ENCODE measurements at places on chromosomes 12 and 14.

- DNase-seq, result no peak
These were observed 187.7 kb downstream of the GALC start for GRCh38 chr14:87805315-87805723.

DNA sequence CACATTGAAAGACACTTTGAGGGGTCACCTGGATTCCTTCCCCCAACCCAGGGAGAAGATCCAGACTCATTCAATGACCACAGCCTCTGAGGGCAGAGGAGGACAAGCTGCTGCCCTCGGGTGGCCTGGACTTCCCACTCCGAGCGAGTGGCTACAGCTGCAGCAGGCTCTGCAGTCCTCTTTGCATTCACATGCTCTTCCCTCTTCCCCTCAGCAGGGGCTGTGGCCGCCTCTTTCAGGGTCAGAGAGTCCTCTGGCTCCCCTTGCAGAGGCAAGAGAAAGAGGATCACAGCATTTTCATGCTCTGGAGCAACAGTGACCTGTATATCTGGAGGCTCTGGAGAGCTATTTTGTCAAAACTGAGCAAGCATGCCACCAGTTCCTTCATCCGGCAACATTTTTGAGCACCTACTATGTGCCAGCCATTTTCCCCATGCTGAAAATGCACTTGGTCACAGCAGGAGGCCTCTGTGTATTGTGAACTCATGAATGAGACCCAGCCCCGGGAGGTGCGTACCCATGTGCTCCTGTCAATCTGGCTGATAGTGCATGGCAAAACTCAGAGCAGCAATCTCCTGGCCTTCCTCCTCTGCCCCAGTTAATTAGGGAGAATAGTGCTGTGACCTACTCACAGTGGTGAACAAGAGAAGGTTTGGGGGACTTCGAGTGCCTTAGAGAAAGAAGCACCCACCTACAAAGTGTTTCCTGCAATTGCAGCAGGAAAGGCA is 42.9 kb upstream of the KCNA5 start:
- no peak for DNase-seq

GRCh38 chr14:101273091-101273490 is 288.2 kb upstream of the DIO3 start:
- no peak for DNase-seq

DNA sequence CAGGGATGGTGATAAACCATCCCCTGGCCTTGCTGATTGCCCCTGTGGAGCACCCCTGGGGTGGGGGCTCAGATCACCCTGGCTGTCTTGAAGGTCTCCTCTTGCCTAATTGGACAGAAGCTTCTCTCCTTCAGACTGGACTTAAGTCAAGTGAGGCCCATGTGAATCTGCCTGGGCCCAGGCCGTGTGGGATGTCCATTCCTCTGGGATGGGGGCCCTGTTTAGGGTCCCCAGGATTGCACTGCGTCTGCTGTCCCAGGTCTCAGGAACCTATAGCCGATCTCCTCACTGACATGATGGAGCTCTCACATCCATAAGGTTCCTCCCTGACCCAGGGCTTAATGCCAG is 20.2 kb downstream of the SERPINA1 start:
- DNase-seq, result no peak

DNA sequence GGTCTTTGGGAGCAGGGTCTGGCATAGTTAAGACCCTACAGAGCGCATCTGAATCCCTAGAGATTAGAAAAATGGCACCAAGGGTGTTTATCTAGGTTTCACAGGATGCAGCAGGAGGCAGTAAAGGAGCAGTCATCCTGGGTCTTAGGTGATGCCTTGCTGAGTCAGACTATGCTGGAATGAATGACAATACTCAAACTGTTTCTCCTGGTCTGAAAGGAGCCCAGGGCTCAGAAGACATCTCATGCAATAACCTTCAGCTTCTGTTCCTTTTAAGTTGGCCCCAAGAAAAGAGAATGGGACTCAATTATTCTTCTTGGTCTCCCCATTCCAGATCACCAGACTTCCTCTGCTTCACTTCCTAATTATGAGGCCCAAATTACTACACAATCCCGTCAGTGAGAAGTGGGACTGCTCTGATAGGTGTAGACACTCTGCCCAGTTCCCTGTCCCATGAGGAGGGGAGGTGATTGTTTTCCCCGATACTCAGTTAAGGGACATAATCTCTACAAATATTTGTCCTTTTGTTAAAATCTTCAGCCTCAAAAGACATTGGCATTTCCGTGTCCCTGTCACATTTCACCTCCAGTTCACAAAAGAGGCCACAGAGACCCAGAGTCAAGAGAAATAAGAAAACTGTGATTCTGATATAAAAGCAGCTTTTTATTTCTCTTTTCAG is 14.8 kb upstream of the APOF start:
- no peak for DNase-seq

DNA sequence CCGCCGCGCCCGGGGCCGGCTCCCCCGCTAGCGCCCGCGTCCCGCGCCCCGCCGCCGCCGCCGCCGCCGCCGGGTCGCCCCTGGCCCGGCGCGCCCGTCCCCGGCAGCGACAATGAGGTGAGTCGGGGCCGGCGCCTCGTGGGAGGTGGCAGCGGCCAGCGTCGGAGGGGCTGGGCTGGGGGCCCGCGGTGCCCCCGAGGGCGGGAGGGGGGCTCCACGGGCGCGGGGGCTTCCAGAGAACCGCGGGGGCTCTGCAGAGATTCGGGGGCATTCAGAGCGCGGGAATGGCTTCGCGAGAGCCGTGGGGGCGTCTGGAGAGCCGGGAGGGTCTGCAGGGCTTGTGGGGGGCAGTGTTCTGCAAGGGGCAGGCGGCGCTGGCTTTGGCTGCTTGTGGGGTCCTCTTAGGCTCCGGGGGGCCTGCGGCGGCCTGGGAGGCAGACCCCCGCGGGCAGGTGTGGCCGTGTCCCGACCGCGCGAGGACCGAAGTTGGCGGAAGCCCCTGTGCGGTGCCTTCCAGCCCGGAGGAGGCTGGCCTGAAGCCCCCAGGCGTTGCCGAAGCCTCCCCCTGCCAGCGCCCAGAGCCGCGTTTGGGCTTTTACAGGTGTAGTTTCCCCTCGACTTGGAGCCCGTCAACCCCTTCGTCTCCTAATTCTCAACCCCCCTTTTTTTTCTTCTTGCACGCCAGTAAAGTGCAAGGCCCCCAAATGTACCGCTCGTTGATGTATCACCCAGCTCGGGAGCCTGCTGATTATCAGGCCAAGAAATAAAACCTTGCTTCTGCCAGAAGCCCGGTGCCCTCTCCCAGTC is 93.1 kb upstream of the EVL start:
- DNase-seq, result no peak

GRCh38 chr12:47935184-47935583 is 28.2 kb upstream of the TMEM106C start:
- DNase-seq, result no peak

DNA sequence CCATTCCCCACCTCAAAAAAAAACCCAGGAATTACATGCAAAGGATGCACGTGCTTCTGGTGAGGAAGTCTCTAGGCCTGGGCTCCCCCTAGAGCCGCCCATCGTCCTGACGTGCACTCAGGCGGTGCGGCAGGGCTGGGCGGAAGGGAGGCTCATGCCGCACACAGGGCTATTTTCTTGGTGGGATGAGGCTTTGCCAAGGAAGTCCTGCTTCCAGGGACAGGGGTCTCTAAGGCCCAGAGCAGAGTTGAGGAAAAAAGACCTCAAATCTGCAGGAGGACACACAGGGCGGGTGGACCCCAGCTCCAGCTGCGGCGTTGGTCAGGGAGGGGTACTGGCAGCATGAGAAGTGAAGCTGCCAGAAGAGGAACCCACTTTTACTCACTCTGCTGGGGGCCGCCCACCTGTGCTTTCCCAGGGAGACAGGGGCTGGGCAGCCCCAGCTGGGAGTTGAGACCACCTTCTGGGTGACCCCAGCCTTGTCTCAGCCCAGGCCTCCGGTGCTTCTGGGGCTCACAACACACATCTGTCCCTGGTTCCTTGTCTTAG is 4.2 kb downstream of the RHOF start:
- DNase-seq, result no peak

- DNase-seq, result no peak
These were observed 845 bp upstream of the RARG start for GRCh38 chr12:53232646-53233461.

DNA sequence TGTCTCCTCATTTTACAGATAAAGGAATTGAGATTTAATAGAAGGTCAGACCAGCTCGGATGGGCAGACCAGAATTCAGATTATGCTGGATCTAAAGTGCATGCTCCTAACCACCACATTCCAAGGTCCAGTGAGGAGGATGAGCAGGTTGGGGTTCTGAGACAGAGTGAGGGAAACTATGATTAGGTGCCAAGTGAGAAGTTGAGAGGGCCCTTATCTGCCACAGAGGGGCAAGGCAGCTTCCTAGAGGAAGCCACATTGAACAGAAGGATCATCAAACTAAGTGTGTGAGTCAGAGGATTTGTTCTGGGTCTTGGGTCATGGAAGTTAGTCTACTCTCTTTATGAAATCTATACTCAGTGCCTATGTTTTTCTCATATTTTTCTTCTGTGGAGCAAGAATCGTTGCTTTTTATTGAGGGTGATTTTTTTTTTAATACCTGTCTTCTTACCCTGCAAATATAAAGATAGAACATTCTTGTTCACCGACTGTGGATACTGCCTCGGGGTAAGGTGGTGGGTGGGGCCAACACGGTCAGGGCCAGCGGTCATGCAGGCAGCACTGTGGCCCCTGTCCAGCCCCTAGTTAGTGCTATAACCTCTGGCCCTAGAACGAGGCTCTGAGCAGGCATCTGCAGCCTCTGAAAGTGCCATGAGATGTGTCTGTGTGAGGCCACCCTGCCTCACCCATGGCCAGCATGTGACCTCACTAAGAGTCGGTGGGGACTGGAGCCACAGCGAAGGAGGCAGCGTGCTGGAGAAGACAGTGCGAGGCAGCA is 55.6 kb upstream of the PTHLH start:
- DNase-seq, result no peak

GRCh38 chr14:51822499-51822898 is 37.9 kb upstream of the GNG2 start:
- DNase-seq, result no peak

DNA sequence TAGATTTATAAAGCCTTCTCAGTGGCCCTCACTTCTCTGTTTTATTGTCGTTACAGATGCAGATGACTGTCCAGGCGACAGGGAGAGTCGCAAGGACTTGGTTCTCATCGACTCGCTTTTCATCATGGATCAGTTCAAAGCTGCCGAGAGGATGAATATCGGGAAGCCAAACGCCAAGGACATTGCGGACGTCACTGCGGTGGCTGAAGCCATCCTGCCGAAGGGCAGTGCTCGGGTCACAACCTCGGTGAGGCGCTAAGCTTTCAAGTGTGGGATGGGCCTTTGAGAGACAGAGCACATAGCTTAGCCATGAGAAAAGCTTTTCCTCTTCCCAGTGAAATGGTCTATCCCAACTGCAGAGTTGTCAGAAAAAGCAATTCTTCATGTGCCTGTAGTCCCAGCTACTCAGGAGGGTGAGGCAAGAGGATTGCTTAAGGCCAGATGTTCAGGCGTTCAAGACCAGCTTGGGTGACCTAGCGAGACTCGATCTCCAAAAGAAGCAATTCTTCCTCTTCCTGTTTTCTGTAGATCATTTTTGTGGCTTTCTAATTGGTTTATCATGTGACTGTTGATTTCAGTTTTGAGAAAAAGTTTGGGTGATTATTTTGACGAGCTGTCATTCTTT is 56.4 kb downstream of the EP400 start:
- DNase-seq, result no peak

GRCh38 chr12:114412307-114412706 is 6.4 kb upstream of the TBX5 start:
- no peak for DNase-seq

GRCh38 chr12:118964988-118965387 is 16.4 kb upstream of the SRRM4 start:
- peak; percentile 51 for DNase-seq

- no peak for DNase-seq
These were observed 15.8 kb upstream of the PTGDR start for GRCh38 chr14:52251724-52252123.

DNA sequence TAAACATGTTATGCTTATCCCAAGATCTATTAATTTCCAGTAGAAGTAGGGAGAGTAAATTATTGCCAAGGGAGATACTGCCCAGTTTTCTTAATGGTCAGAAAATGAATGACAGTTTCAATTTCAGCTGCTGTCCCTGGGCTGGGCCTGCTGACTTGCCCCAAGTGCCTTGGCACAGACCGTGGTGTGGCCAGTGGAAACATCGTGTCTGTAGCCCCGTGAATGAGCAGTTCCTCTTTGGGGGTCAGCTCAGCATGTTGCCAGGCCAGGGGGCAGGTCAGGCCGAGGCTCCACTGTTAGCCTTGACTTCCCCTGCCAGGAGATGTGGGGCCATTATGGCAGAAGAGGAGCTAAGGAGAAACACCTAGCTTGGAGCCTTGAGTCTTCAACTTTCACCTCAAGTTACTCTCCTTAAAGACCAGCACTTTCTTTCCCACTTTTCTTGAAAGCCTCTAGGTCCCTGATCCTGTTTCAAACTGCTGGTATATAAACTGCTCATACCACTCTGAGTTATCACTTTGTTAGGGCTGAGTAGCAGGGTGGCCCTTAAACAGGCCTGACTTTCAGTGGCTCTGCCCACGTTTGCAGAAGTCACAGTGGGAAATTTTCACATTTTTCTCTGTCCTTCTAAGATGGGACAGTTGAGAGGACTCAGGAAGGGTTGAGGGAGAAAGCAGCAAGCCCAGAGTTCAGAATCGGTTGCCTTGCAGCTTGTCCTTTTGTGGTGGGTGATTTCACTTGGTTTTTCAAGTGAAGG is 73.2 kb downstream of the SUSD6 start:
- DNase-seq, result no peak

DNA sequence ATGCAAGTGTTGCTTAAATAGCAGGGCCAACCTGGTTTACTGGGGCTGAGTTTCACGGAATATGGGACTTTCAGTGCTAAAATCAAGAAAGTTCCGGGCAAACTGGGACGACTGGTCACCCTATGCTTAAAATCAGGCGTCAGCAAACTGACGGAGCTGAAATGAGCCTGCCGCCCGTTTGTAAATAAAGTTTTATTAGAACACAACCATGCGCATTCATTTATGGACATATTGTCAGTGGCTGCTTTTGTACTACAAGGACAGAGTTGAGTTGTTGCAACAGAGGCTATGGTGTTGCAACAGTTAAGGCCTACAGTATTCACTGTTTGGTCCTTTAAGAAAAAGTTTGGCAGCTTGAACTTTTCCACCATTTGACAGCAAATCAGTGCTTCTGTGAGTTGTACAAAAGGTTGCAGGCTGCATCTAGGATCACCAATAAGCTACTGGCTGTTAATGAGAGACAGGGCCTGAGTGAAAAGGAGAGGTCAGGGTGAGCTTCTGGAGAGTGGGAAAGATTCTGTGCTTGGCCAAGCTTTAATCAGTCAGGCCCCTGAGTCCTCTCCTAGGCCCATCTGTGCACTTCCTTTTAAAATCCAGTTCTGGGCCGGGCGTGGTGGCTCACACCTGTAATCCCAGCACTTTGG is 13.3 kb downstream of the SELPLG start:
- DNase-seq, result no peak

- DNase-seq, result no peak
These were observed 38.0 kb upstream of the RIN3 start for GRCh38 chr14:92475451-92476187.

DNA sequence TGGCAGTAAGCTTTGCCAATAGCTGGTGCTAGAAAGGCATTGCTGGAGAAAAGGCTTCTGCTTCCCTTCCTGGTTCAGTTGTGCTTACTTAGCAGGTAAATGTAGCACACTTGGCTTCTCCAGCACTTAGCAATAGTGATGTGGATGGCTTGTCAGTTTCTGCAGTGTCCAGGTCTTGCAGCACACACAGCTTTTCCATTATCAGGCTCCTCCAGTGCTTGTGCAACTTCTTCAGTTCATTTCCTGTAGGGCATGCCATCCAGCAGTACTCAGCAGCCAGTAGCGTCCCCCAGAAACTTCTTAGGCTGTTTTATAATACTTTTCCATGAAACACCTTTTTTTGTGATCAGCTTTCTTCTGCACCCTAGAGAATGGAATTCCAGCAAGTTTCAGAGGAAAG is 154.6 kb downstream of the SLC6A15 start:
- no peak for DNase-seq
